ENCODE measurements at places on chromosomes 2 and 18.

DNA sequence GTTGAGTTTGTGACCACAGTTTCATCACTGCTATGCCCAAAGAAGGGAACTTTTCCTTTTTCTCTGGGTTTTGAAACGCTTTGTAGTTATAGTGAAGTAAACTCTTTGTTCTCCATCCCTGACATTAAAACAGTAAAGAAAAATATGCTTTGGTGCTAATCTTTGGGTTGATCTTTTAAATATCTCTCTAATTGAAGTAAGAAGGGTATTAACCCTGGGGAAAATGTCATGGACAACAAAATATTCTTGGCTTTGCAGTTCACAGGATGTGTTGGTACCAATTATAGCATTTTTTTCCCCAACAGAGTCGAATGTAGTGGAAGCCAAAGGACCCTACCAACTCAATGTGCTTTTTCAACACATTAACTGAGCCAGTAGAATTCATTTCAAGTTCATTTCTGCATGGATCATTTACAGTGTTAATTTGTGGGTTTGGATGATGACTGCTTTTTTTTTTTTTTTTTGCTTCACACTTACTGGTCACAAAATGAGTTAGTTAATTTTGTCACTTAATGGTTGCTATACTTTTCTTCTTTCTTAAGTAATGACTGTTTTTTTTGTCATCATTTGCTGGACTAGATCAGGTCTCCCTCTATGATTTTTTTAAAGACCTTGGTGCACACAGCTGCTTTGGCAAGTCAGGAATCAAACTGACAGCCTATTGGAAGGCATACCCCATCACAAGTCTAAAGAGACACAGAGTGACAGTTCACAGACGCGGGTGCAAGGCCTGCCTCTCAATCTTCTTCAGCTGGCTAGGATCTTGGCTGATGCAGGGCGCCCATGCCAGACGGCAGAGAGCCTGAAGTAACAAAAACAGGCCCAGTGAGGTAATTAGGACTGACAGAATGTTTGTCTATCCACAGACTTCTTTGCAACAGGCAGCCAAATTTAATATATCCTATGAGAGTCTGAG is 98.8 kb upstream of the MMADHC start:
- DNase-seq: no peak

GRCh38 chr2:61471905-61472805 is 1.3 kb upstream of the USP34 start:
- peak; percentile 12 for DNase-seq

GRCh38 chr2:120415728-120416509 is 70.0 kb downstream of the INHBB start:
- no peak for DNase-seq

- DNase-seq: peak; percentile 7
Measured at GRCh38 chr2:38465789-38466127, 88.7 kb upstream of the ATL2 start.

GRCh38 chr18:51171223-51171622 is 26.3 kb downstream of the MEX3C start:
- no peak for DNase-seq

DNA sequence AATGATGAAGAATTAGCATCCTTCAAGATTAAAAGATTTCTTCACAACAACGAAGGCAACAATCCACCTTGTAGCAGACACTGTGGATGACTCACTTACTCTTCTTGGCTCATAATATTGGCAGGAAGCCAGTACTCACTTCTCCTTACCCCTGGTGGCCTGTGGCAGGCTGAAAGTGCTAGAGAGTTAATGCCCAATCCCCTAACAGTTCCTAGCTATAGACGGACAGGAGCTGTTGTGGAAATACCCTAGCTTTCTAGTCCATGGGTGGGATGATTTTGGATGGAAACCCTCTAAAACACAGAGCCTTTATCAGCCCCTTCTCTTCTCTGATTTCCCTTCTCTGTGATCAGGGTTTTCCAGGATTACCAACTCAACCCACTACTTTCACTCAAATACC is 128.6 kb upstream of the NYAP2 start:
- DNase-seq: no peak

DNA sequence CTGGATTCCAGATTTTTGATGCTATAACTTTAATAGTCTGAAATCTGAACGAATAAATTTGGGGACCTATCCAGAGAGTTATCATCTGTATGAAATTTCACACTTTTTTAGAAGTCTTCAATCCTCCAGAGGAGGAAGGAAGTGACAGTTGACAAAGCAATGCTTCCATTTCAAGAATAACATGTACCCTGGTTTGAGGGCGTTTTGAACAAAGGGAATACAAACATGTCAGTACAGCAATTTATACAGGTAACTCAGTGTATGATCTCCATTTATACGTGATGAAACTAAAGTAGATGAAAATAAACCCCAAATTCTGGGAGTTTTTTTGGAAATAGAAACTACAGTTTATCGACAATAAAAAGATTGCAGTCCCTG is 42.2 kb downstream of the CIB4 start:
- DNase-seq: no peak

GRCh38 chr2:216415541-216415940 is 3.3 kb downstream of the SMARCAL1 start:
- no peak for DNase-seq

GRCh38 chr18:45280481-45281276 is 334.6 kb upstream of the SLC14A2 start:
- DNase-seq: no peak

- DNase-seq: no peak
Measured at GRCh38 chr2:206561962-206562361, 80.3 kb upstream of the FAM237A start.

DNA sequence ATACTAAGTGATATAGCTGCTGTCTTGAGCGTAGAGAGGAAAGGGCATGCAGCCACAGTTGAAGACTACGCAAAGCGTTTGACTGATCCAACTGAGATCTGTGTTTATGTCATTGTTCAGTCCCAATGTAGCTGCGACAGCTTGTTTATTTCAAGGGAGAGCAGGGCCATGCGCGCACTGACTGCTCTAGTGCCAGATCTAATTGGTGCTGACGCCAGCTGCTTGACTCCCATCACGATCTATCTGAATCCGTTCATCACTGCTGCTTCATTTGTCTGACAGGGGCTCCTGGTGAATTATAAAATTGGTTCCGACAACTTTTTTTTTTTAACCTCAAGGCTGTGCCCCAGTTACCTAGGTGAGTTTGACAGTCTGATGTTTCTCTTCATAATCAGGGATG is 75.7 kb downstream of the CHST9 start:
- DNase-seq: no peak

- no peak for DNase-seq
Measured at GRCh38 chr2:28835781-28836180, 25.1 kb downstream of the SPDYA start.

- no peak for DNase-seq
Measured at GRCh38 chr2:168529900-168530561, 74.0 kb downstream of the CERS6 start.

- no peak for DNase-seq
Measured at GRCh38 chr18:74063023-74063422, 84.6 kb downstream of the FBXO15 start.

DNA sequence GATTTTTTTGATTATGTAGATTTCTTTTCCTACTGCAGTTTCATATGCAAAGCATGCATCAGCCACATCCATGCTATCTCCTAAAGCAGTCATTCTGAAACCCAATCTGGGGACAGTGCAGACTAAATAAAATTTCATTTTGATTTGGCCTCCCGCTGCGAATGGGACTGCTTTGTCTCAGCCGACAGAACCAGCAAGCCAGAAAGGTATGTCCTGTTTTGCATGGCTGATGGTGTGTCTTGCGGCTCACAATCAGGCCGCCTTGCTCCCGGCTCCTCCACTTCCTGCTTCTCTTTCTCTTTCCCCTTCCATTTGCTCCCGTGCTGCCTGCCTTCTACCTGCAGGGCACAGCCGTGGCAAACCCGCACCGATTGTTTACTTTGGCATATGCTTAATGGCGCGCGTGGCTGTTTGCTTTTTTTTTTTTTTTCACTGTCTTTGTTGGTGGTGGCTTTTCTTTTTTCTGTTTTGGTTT is 419.6 kb upstream of the POU3F3 start:
- DNase-seq: no peak

DNA sequence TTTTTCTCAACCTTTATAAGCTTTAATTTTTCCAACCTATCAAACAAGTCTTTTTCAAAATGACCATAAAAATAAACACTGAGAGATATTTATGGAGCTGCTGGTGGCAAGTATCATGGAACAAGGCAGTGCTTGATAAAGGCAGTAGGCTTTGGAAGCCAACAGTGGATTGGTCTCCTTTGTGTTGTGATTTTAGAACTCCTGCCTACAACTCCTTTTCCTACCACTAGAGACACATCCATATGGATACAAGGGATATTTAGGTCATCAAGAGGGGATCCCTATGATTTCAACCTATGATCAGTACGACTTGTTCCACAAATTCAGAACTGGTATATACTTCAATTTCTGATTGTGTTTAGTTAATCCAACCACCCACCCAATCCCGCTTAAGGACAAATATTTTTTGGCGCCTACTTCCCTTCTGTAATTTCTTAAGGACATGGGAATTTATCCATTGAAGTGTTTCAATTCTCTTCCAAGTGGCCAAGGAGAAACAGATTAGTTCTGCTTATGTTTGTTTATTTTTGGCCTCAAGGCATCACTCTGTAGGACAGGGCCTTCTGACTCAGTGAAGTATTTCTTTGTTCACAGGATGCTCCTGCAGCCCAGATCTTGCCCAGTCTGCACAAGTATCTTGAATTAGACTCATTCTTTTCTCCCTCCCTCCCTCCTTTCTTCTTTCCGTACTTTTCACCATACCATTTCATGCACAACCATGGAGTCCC is 2119.6 kb upstream of the PIK3C3 start:
- no peak for DNase-seq

DNA sequence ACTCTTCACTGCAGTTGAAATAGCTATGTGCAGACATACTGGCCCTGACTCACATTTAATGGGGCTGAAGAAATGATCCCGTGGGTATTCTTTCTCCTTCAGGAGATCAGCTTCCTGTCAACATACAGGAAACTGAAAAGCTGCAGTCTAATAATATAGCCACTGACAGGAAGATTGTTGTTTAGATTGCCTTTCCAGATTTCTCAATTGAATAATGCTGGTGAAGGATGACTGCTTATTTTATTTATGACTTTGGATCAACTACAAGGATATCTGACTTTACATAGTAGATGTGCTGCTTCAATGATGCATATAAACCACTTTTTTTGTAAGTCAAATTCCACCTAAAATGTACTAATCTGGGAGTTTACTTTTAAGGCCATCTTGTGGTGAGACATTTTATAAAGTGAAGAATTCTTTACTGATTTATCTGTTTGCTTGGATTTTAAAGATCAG is 93.4 kb upstream of the MAP4K3 start:
- no peak for DNase-seq

GRCh38 chr2:227808936-227809335 is 4.7 kb upstream of the CCL20 start:
- no peak for DNase-seq

GRCh38 chr2:3294069-3294468 is 83.5 kb downstream of the EIPR1 start:
- no peak for DNase-seq

DNA sequence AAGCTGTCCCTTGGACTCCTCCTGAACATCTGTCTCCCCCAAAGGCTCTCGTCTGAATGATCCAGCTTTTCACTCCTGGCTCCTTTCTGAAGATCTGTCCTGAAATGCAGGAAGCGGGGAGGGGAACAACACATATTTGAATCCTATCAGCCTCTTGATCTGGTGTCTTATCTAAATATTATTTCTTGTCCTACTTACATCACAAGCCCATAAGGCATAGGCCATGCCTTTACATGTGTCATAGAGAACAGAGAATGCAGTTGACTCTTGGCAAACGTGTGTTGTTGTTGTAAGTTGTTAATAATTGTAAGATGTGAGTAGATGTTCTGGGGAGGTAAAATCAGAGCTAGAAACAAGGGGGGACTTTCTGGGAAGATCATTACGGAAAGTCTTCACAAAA is 57.4 kb downstream of the GATA6 start:
- no peak for DNase-seq

DNA sequence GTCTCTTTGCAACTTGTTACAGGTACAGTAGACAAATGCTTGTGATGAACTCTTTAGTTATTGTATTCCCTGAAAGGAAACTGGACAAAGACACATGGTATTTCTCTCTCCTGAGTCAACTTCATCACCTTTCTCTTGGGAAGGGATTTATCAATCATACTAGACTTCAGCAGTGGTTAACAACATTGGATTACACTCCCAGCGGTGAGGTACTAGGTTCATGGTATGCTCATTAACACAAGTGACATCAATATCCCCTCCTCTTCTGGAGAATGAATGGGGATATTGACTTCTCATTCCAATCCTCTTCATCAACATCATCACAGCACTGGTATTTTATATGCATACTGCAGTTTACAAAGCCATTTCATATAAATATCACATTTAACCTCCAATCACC is 574.6 kb downstream of the ERBB4 start:
- DNase-seq: no peak

- no peak for DNase-seq
Measured at GRCh38 chr2:5236249-5236648, 455.9 kb upstream of the SOX11 start.

DNA sequence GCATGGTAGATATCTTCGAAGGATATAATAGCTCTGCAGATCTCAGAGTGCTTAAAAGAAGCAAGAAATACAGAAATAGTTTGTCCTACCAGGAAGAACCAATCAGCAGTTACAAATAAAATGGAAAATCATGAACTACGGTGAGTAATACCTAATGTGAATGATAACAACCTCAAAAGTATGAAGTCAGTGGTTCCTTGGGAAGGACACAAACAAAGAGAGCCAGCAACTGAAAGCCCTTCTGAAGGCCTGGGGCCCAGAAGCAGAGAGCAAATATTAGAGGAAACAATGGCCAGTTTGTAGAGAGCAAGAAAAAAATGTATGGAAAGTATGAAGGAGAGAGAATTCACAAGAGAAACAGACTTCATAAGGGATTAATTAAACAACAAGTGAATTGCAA is 226.8 kb upstream of the CHST9 start:
- DNase-seq: no peak

- DNase-seq: no peak
Measured at GRCh38 chr2:167355821-167356220, 467.5 kb downstream of the XIRP2 start.

DNA sequence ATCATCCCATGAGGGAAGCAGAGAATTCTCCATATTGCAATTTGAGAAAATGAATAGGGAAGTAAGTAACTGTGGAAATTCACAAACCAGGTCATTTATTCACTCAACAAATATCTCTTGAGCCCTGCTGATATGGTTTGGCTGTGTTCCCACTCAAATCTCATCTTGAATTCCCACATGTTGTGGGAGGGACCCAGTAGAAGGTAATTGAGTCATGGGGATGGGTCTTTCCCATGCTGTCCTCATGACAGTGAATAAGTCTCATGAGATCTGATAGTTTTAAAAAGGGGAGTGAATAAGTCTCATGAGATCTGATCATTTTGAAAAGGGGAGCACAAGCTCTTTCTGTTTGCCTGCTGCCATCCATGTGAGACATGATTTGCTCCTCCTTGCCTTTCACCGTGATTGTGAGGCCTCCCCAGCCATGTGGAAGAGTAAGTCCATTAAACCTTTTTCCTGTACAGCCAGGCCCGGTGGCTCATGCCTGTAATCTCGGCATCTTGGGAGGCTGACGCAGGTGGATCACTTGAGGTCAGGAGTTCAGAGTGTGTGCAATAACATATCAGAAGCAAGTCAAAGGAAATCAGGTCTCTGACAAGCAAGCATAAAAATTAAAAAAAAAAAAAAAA is 193.2 kb downstream of the NDUFA10 start:
- no peak for DNase-seq

All from CMK (cell line).